ENCODE measurements at places on chromosomes 5 and 9.

GRCh38 chr9:27431543-27432147 is 92.4 kb upstream of the IFNK start:
- DNase-seq: no peak
- H3K4me1 ChIP-seq: peaks cover 66% of the 10 kb centered on the region
- peaks cover 4% of the 10 kb centered on the region for H3K36me3 ChIP-seq
- no peak overlapping the region for H3K4me3 ChIP-seq
- no peak overlapping the region for H3K27ac ChIP-seq

- no peaks in the 10 kb centered on the region for H3K36me3 ChIP-seq
- DNase-seq: no peak
- no peak overlapping the region for H3K27ac ChIP-seq
- H3K4me1 ChIP-seq: peaks cover 3% of the 10 kb centered on the region
Observed at GRCh38 chr9:126696401-126697145, 82.8 kb downstream of the LMX1B start.

GRCh38 chr9:79665931-79666330 is 94.2 kb downstream of the TLE4 start:
- H3K36me3 ChIP-seq: peaks cover 29% of the 10 kb centered on the region
- no peak overlapping the region for H3K27ac ChIP-seq
- H3K4me3 ChIP-seq: no peak overlapping the region
- peaks cover 39% of the 10 kb centered on the region for H3K4me1 ChIP-seq

GRCh38 chr9:112544477-112544876 is 57.9 kb downstream of the KIAA1958 start:
- peaks cover 21% of the 10 kb centered on the region for H3K4me1 ChIP-seq
- no peaks in the 10 kb centered on the region for H3K36me3 ChIP-seq
- DNase-seq: no peak
- H3K4me3 ChIP-seq: no peak overlapping the region
- H3K27ac ChIP-seq: no peak overlapping the region
- H3K27me3 ChIP-seq: no peaks in the 10 kb centered on the region

DNA sequence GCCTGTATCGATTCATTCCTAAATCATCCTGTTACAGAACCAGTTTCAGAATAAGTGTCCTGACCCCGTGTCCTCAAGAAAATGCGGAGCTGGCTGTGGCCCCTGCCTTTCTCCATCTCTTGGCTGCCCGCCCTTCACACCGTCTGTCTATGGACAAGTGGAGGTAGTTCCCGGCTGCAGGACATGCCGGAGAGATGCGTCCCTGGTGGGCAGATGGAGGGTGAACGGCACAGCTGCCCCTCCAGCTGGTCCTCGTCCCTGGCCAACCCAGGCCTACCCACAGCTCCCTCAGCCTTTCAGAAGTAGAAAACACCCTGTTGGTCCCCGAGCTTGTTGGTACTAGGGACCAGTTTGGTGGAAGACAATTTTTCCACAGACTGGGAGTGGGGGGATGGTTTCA is 14.8 kb upstream of the EXOC3 start:
- no peak overlapping the region for H3K4me3 ChIP-seq
- no peak overlapping the region for H3K27ac ChIP-seq
- peaks cover 21% of the 10 kb centered on the region for H3K27me3 ChIP-seq
- DNase-seq: no peak

DNA sequence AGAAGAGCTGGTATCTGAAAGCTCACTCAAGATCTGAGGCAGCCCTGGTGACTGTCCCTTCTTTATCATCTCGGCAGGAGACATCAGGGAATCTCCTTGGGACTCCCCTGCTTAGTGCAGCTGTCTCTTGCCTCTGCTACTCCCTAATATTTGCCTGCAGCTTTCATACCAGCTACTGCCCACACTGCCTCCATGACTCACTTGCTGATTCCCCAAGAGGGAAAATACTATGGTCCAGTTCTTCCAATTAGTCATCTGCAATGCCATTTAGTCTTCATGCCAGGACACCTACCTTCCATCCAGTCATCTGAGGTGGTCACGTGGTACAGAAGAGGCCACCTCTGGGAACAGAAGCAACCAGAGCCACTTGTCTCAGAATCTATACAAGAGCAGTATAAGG is 270.8 kb downstream of the NTRK2 start:
- H3K4me3 ChIP-seq: no peak overlapping the region
- H3K4me1 ChIP-seq: no peaks in the 10 kb centered on the region
- H3K36me3 ChIP-seq: no peaks in the 10 kb centered on the region
- H3K27ac ChIP-seq: no peak overlapping the region
- H3K27me3 ChIP-seq: no peaks in the 10 kb centered on the region

DNA sequence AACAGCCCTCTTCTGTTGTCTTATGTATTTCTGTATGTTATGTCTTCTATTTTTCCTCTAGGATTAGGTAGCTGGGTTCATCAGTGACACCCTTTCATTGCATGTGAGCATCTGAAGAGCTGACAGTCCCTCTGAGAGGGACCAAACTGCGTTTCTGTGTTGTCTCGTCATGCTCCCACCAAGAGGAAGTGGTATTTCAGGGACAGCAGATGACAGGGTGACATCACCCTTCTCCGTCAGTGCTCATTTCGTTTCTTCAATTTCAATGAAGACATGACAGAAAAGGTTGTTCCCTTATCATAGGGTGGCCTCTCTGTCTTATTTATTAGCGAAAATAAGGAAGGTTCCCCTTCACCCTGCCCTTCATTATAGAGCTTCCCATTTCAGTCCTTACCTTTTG is 225.9 kb upstream of the NR4A3 start:
- H3K4me3 ChIP-seq: no peak overlapping the region
- peak overlapping the region; percentile 89 for H3K27ac ChIP-seq
- H3K36me3 ChIP-seq: no peaks in the 10 kb centered on the region
- peaks cover 22% of the 10 kb centered on the region for H3K4me1 ChIP-seq
- DNase-seq: peak; percentile 69

GRCh38 chr5:73531356-73531755 is 33.1 kb downstream of the BTF3 start:
- no peak overlapping the region for H3K4me3 ChIP-seq
- no peaks in the 10 kb centered on the region for H3K4me1 ChIP-seq
- H3K27me3 ChIP-seq: peaks cover 33% of the 10 kb centered on the region
- DNase-seq: no peak
- no peak overlapping the region for H3K27ac ChIP-seq
- no peaks in the 10 kb centered on the region for H3K36me3 ChIP-seq

DNA sequence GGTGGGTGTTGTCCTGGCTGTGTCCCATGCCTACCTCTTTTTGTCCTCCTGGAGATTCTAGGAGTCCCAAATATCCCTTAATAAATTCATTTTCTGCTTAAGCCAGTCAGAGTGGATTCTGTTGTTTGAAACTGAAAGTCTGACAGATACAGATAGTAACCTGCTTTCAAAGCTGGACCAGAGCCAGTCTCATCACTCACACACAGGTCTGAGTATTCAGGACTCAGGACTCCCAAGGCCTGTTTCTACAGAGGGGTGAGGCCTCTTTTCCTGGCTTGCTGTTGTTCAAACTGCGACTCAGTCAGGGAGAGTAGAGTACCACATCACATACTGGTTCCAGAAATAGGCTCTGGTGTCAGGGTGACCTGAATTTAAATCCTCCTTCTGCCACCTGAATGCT is 190.1 kb downstream of the PAX5 start:
- H3K4me3 ChIP-seq: no peak overlapping the region
- peaks cover 15% of the 10 kb centered on the region for H3K4me1 ChIP-seq
- H3K27ac ChIP-seq: no peak overlapping the region
- peaks cover 28% of the 10 kb centered on the region for H3K36me3 ChIP-seq
- no peak for DNase-seq
- no peaks in the 10 kb centered on the region for H3K27me3 ChIP-seq

- peaks cover 1% of the 10 kb centered on the region for H3K36me3 ChIP-seq
- H3K27me3 ChIP-seq: peaks cover 59% of the 10 kb centered on the region
- H3K4me3 ChIP-seq: peak overlapping the region; percentile 95
Observed at GRCh38 chr5:55172051-55172899, 702 bp downstream of the CDC20B start.

GRCh38 chr5:33409435-33410170 is 31.2 kb upstream of the TARS1 start:
- no peak overlapping the region for H3K27ac ChIP-seq
- H3K4me3 ChIP-seq: no peak overlapping the region
- DNase-seq: no peak
- H3K27me3 ChIP-seq: peaks cover 14% of the 10 kb centered on the region
- H3K4me1 ChIP-seq: no peaks in the 10 kb centered on the region
- no peaks in the 10 kb centered on the region for H3K36me3 ChIP-seq

- peak overlapping the region; percentile 99 for H3K27ac ChIP-seq
- H3K27me3 ChIP-seq: peaks cover 33% of the 10 kb centered on the region
- H3K4me3 ChIP-seq: peak overlapping the region; percentile 97
- DNase-seq: peak; percentile 15
- H3K4me1 ChIP-seq: peaks cover 38% of the 10 kb centered on the region
Observed at GRCh38 chr5:181205761-181206649, 1.0 kb upstream of the TRIM7 start.

DNA sequence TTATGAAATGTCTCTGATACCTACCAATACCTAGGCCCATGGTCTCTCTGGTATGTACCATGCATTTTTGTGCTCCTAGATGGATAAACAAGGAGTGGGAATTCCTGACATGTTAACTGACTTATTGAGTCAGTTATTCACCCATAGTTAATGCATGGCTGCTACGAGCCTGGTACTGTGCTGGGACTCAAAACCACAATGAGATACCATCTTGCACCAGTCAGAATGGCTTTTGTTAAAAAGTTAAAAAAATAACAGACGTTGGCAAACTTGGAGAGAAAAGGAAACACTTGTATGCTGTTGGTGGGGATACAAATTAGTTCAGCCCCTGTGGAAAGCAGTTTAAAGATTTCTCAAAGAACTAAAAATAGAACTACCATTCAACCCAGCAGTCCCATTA is 293.8 kb downstream of the OSTF1 start:
- no peak for DNase-seq
- no peaks in the 10 kb centered on the region for H3K27me3 ChIP-seq
- H3K36me3 ChIP-seq: no peaks in the 10 kb centered on the region
- H3K4me1 ChIP-seq: no peaks in the 10 kb centered on the region
- H3K27ac ChIP-seq: no peak overlapping the region

DNA sequence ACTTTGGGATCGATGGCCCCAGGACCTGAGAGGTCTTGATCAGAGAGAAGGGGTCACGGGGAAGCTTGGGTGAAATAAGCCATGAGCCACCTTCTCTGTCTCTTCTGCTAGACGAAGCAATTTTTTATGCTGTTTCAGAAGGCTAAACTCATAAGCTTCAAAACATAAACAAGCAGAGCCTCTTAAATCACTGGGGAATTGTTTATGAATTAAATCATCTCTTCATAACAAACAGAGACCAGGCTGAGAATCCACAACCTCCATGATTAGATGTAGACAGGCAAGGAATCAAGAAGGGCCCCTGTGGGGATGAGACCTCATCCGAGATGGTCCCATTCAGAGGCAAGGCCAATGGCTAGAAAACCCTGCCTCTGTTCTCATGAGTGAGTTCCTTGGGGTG is 21.7 kb upstream of the TCOF1 start:
- H3K27ac ChIP-seq: no peak overlapping the region
- no peaks in the 10 kb centered on the region for H3K36me3 ChIP-seq
- H3K4me1 ChIP-seq: no peaks in the 10 kb centered on the region
- no peak for DNase-seq
- H3K27me3 ChIP-seq: no peaks in the 10 kb centered on the region

DNA sequence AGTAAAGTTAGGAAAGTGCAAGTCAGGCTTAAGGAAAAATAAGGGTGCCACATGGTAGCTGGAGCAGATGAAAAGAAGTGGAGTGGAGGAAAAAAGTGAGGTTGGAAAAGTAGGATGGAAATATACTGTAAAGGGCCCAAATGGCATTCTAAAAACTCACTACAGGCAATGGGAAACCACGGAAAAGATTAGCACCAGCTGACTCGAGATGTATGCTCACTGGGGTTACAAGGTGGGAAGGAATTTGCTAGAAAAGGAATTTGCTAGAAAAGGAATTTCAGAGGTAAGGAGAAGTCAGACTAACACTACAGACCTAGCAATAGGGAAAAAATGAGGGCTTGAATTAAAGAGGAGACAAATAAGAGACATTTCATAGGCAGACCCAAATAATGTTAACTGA is 3.6 kb downstream of the PSMD5 start:
- peak overlapping the region; percentile 70 for H3K27ac ChIP-seq

DNA sequence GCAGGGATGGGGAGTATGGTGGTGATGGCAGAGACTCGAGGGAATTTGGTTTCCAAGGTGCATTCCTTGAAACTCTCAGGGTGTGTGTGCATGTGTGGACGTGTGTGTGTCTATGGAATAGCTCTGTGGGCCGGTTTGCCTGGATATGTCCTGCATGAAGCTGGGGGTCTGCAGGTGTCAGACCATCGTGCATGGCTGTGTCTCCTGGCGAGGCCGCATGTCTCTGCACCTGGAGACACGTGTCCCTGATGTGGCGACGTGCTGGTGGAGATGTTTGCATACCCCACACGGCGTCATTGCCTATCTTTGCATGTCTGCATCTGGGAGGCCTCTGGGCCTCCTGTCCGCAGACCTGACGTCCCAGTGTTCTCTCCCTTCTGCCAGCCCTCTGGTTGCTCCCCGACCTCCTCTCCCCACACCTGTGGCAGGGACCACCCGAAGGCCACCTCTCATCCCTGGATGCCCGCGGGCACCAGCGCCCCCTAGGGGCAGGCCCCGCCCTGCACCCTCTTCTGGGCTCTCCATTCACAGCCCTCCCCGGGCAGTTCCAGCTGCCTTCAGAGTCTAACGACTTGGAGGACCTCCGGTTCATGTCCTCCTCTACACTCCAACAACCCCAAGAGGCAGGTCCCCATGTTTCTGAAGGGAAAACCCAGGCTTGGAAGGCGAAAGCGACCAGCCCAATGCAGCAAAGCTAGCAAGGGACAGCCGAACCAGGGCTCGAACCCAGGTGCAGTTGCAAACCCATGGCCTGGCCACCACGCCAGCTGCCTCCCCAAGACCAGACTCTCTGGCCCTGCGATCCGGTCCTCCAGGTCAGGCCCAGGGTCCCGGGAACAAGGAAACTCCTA is 88.6 kb downstream of the LMX1B start:
- DNase-seq: no peak
- no peak overlapping the region for H3K4me3 ChIP-seq
- no peak overlapping the region for H3K27ac ChIP-seq
- H3K27me3 ChIP-seq: peaks cover 54% of the 10 kb centered on the region
- H3K36me3 ChIP-seq: no peaks in the 10 kb centered on the region

DNA sequence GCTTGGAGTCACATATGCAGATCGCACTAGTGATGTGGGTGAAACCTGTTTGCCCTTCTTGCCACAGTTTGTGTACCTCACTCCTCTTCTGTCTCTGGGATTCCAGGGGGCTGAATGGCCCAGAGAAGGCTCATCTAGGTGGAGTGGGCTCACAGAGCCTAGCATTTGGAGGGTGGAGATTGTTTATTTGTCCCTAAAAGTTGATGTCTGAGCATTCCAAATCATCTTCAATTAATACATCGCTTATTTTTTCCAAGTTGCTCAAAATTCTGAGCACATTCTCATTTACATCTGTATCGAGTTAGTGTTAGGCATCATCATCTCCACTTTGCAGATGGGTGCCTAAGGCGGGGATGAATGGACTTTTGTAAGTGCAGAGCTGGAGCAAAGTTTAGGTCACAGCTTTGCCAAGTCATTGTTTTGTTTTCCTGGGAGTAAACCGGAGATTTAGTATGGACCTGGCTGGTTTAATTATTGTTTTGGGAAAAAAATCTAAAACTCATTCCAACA is 2.0 kb downstream of the ABL1 start:
- H3K27me3 ChIP-seq: no peaks in the 10 kb centered on the region
- H3K4me1 ChIP-seq: peaks cover 38% of the 10 kb centered on the region
- peak overlapping the region; percentile 56 for H3K27ac ChIP-seq
- H3K36me3 ChIP-seq: peaks cover 8% of the 10 kb centered on the region
- H3K4me3 ChIP-seq: peak overlapping the region; percentile 95
